Hepatic stellate cell (primary cell): ENCODE measurements at places on chromosomes 3 and 15.

DNA sequence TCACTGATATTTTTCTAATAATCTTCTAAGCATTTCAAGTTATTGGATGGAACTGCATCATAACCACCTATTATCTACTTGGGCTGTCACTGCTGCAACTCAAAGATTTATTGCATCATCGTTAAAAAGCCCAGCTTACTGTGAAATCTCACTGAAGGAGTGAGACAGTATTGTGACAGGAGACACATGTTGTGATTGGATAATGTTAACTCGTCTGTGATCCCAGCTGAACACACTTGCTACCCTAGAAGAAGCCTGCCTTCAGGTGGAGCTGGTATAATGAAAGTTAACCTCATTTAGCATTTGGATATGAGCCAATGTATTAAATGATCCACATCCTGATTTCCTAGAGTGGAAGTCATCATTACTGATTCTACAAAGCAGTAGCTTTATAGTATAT is 138.1 kb downstream of the MAP2K5 start:
- DNase-seq = no peak

- no peak for DNase-seq
These were observed 31.7 kb upstream of the FRMD4B start for GRCh38 chr3:69417541-69418078.

DNA sequence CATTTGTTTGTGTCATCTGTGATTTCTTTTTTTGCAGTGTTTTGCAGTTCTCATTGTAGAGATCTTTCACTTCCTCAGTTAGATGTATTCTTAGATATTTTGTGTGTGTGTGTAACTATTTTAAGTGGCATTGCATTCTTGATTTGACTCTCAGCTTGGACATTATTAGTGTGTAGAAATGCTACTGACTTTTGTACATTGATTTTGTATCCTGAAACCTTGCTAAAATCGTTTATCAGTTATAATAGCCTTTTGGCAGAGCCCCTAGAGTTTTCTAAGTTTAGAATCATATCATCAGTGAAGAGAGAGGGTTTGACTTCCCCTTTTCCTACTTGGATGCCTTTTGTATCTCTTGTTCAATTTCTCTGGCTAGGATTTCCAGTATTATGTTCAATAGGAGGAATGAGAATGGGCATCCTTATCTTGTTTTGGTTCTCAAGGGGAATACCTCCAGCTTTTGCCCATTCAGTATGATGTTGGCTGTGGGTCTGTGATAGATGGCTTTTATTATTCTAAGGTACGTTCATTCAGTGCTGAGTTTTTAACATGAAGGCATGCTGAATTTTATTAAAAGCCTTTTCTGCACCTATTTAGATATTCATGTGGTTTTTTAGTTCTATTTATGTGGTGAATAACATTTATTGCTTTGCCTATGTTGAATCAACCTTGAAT is 211.7 kb downstream of the MBNL1 start:
- DNase-seq = no peak

GRCh38 chr15:28954466-28955159 is 68.8 kb downstream of the APBA2 start:
- DNase-seq = no peak
